H7 (cell line): ENCODE measurements at places on chromosomes 6 and 20. TPM values are rescaled to one million over a fixed set of nuclear protein-coding genes. Genes with fewer than 3 reads are reported as not detected.

DNA sequence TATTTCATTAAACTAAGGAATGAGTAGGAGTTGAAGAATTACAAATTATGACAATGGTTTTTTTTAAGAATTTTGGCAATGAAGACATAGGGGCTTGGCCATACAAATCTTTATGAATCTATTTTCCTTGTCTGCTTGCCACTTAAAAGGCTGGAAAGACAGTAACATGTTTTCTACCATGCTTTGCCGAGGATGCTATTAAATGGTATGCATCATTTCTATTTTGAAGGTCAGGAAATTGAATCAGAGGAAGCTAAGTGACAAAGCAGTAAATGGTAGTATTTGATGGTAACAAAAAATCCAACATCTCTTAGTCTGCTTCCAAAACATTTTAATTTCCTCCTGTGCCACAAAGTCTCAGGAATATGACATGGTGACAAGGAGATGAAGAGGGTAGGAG lies 287.2 kb downstream of the RFPL4B start:
- no peak for DNase-seq

- DNase-seq = no peak
Measured at GRCh38 chr6:157755032-157755745, 67.9 kb upstream of the SNX9 start.

DNA sequence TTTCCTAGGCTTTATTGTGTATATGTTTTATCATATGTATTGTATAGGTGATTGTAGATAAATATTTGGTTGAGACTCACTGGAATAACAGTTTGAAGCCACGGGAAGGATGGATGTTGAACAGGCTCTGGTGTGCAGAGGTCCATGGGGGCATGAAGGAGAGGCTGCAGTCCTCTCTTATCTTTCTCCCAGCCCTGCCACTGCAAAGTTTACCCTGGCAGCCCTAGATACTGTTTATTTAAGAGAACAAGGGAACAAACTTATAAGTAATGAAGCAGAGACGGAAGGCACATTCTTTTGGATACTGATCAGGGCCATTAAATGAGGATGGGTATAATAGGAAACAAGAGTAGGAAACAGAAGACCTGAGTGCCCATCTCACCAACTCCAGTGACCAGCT lies 103.6 kb upstream of the SCGN start:
- DNase-seq = no peak

DNA sequence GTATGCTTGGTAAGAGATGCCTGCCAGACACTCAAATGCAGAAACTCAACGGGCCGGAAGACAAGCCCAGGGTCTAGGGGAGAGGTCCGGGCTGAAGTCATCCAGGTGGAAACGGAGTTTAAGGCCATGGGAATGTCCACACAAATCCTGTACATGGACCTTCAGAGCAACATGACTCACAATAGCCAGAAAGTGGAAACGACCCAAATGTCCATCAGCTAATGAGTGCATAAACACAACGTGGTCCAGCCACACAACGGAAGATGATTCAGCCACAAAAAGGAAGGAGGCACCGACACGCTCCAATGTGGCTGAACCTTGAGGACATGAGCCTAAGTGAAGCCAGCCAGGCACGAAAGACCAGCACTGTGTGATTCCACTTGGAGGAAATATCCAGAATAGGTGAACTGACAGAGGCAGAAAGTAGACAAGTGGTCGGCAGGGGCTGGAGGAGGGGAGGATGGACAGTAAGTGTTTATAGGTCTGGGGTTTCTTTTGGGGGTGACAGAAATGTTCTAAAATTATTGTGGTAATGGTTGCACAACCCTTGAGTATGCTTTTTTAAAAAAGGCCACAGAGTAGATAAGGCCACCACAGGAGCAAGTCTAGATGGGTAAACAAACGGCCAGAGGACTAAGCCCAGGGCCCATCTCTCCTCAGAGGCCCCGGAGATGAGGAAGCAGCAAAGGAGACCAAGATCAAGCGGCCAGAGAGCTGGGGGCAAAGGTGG lies 105.6 kb downstream of the PREX1 start:
- DNase-seq = no peak

HLA-DMA gene
- total RNA-seq = 1.9 and 4.1 TPM in 2 replicates

DNA sequence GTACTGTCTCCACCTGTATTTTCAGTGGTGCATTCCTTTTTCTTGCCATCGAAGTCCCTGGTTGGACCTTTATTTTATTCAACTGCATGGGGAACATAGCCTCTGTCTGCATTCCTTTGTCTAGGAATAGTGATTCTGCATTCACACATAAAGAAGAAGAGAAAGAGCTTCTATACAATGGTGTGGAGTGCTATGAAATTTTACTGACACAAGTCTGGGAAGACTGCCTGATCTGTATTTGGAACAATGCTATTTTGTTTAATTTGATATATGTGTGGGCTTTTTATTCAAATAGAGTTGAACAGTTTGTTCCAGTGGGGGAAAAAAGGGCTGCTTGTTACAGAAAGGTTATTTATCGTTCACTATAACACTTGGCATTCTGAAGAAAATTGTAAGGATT lies 375.7 kb upstream of the POU3F2 start:
- DNase-seq = no peak

KIF13A gene
- total RNA-seq = 21.0 and 25.8 TPM in 2 replicates

PTPRK gene
- 36.9 and 44.0 TPM in 2 replicates for total RNA-seq

- DNase-seq = no peak
Measured at GRCh38 chr6:150196942-150197745, 54.3 kb downstream of the PPP1R14C start.

FOXC1 gene
- 3.7 and 6.8 TPM in 2 replicates for total RNA-seq

DNA sequence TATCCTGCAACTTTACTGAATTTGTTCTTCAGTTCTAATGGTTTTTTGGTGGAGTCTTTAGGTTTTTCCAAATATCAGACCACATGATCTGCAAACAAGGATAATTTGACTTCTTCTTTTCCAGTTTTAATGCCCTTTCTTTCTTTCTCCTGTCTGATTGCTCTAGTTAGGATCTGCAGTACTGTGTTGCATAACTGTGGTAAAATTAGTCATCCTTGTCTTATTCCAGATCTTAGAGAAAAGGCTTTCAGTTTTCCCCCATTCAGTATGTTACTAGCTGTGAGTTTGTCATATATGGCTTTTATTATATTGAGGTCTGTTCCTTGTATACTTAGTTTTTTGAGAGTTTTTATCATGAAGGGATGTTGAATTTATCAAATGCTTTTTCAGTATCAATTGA lies 4.3 kb downstream of the MICA start:
- no peak for DNase-seq

KCNK5 gene
- total RNA-seq = 23.8 and 30.1 TPM in 2 replicates

- peak; percentile 78 for DNase-seq
Measured at GRCh38 chr6:45419571-45420082, 41.9 kb upstream of the SUPT3H start.

GRCh38 chr20:46568570-46569129 lies 18.2 kb upstream of the OCSTAMP start:
- peak; percentile 42 for DNase-seq

GRCh38 chr6:74731931-74732330 lies 473.9 kb downstream of the COL12A1 start:
- no peak for DNase-seq

GRCh38 chr20:32603046-32603726 lies 18.1 kb upstream of the NOL4L start:
- peak; percentile 54 for DNase-seq
